ENCODE measurements at places on chromosomes 1 and 21.
A peak's percentile ranks its signal among the peaks of the same experiment; 100 is the strongest.

DNA sequence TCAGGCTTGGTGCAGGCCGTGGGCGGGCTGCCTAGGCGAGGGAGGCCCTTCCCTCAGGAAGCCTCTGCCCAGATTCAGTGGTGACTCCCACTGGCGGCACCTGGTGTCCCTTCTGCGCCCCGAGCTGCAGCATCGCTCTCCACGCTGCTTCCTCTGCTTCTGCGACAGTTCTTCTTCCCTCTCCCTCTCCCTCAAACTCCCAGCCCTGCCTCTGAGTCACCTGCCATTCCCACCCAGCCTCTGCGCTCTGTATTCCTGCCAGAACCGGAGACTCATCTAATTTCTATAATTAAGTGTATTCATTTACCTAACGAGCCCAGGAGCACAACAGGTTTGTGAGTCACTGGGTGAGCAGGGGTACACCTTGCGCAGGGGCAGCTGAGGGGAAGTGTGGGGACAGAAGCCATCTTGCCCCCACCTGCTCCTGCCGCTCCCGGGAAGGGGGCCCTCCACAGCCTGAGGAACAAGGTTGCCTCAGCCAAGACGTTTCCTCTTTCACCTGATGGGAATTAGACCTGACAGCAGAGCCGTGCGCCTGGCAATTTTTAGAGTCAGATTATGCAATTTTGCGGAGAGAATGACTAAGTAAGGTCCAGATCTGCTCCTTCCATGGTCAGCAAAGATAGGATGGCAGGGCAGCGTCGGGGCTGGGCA is 19.4 kb downstream of the KCNC4 start:
- DNase-seq, result no peak

GRCh38 chr1:150550222-150551050 is 1.2 kb downstream of the ADAMTSL4 start:
- no peak for DNase-seq

GRCh38 chr1:152141971-152142584 is 16.9 kb downstream of the RPTN start:
- peak; percentile 20 for DNase-seq

- DNase-seq, result no peak
Measured at GRCh38 chr1:225304996-225305395, 122.8 kb downstream of the LBR start.

DNA sequence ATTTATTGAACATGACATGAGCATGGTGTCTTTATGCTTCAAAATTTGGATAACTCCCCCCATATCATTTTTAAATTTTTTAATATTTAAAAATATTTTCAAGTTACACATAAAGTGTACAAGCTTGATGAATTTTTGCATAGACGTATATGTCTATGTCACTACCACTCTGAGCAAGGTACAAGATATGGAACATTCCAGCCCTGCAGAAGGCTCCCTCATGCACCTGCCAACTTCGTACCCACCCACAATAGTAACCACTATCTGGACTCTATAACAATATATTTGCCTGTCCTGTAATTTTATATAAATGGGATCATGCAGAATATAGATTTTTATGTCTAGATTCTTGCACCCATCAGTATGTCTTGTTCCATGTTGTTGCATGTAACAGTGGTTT is 74.5 kb downstream of the CNST start:
- DNase-seq, result no peak

DNA sequence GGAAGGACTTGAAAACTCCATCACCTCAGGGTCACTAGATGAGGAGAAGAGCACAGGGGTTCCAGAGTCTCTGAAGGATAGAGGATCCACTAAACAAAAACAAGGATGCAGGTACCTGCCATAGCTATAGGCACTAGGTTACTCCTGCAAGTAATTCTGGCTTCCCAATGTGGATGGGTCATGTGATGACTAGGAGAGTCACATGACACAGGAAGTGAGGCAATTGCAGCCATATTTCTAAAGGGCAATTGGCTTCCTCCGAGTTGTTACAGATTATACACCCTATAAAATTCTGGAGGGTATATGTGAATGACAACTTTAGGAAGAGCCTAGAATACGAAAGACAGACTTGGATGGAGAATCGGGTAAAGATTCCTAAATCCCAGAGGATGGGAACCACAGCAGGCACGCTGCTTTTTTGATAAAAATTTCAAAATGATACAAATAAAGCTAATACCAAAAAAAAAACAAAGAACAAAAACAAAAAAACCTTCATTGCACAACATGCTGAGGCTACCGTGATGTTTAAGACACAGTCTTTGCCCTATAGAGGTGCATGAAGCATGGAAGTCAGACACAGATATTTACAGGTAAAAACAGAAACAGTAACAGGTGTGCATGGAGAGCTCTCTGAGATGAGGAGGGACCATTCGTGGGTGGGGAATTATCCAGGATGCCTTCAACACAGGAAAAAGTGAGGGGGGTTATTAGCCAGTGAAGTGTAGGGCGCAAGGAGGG is 10.5 kb downstream of the MTX1 start:
- no peak for DNase-seq

GRCh38 chr1:221851336-221851735 is 109.4 kb upstream of the DUSP10 start:
- no peak for DNase-seq

- DNase-seq, result no peak
Measured at GRCh38 chr21:34100790-34101189, 27.4 kb downstream of the MRPS6 start.

DNA sequence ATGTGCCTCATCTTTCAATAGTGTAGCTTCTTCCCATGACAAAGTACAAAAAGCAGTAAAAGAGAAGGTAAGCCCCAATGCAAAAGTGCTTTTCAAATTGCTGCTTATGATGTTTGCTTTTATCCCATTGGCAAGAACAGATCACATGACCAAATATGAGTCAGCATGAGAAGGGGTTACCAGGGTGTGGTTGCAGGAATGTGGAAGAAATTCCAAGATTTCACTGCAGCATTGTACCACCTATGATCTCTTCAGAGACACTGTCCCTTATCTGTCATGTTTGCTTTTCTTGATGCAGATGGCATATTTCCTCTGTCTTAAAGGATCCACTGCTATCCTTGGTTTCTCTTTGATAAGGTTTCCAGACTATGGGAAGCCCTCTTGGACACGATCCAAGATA is 1006.9 kb upstream of the PRMT6 start:
- DNase-seq, result no peak

DNA sequence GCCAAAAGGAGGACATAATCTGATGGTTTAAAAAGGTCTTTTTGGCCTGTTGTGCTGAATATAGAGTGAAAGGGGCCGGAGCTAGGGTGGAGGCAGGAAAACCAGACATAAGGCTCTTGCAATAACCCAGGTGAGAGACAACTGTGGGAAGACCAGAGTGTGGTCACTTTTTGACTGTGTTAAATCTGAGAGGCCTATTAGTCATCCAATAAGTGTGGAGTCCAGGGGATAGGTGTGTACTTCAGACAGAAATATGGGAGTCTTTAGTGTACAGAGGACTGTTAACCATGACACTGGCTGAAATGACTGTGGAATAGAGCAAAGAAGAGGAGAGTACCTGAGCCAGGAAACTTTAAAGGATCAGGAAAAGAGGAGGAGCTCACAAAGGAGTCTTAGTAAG is 89.3 kb downstream of the VAV3 start:
- no peak for DNase-seq

- no peak for DNase-seq
Measured at GRCh38 chr1:172708452-172708851, 49.5 kb downstream of the FASLG start.

GRCh38 chr1:84379917-84380180 is 18.4 kb upstream of the DNASE2B start:
- no peak for DNase-seq

- DNase-seq, result no peak
Measured at GRCh38 chr1:169833179-169833901, 38.6 kb upstream of the METTL18 start.

- DNase-seq, result peak; percentile 75
Measured at GRCh38 chr1:50969611-50970508, at the start of gene CDKN2C. TSS of gene CDKN2C (plus strand) at chr1:50970245. CDS start at chr1:50970369, 124 bp downstream.

- DNase-seq, result no peak
Measured at GRCh38 chr1:32770221-32770731, 46.9 kb downstream of the YARS1 start.

DNA sequence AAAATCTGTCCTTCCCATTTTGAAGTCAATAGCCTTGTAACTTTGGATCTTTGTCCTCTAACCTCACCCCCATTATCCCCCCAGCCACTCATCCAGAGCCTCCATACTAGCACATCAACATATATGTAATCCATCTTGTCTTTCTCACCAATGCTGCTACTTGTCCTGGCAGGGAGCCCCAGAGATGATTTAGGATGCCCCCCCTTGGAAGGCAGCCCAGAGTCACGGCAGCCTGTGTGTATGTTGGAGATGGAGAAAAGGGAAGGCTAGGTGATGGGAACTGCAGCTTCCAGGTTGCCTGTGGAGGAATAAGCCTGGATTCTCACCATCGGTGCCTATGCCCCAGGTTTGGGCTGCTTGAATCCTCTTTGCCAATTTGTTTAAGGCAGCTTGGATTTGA is 51.7 kb upstream of the SCMH1 start:
- DNase-seq, result no peak

GRCh38 chr1:175470078-175470477 is 273.3 kb downstream of the TNR start:
- DNase-seq, result no peak

GRCh38 chr1:98232678-98233077 is 311.8 kb upstream of the DPYD start:
- no peak for DNase-seq
